ENCODE measurements at places on chromosomes 4 and X.

GRCh38 chr4:16480011-16480410, 253.7 kb upstream of the TAPT1 start:
- no peak for DNase-seq

GRCh38 chr4:125322366-125322730, 7.6 kb downstream of the FAT4 start:
- peak; percentile 25 for DNase-seq

DNA sequence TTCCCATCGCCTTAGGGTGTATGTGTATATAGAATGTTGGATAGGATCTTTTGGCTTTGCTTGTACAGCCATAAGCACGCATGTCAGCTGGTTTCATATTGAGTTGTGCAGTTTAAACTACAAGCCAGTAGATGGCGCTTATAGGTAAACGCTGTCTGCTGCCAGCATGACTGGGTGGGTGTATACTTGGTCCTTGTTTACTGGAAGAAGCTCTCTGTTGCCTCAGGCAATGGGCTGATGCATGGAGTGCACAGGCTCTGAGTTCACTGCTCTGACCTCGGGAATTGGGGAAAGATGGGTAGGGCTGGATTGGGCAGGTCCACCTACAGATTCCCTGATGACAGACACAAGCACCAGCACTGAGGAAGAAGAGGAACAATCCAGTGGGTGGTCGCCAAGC, 831.5 kb downstream of the STIM2 start:
- DNase-seq = peak; percentile 80

DNA sequence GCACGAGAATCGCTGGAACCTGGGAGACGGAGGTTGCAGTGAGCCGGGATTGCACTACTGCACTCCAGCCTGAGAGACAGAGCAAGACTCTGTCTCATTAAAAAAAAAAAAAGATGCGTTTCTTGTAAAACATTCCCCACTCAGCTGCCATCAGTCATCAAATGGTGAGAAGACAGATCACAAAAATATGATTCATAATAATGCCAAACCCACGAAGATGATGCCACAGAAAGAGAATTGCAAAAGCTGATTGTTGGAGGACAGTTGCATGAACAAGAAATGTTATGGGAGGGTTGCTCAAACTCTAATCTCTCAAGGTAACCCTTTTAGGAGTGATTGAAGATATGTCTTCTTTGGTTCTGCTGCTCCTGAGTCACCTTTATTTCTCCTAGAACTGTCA, 21.4 kb upstream of the SMIM14 start:
- DNase-seq = no peak

- DNase-seq = peak; percentile 50
Observed at GRCh38 chr4:182808673-182809416, 108.3 kb downstream of the DCTD start.

- DNase-seq = peak; percentile 6
Observed at GRCh38 chrX:73577361-73577760, 14.4 kb downstream of the CHIC1 start.

GRCh38 chr4:188781655-188782054, 642.4 kb downstream of the TRIML1 start:
- DNase-seq = peak; percentile 46

GRCh38 chr4:149836546-149836945, 20.9 kb upstream of the IQCM start:
- no peak for DNase-seq

- DNase-seq = no peak
Observed at GRCh38 chrX:153533091-153533490, 15.6 kb downstream of the ATP2B3 start.

DNA sequence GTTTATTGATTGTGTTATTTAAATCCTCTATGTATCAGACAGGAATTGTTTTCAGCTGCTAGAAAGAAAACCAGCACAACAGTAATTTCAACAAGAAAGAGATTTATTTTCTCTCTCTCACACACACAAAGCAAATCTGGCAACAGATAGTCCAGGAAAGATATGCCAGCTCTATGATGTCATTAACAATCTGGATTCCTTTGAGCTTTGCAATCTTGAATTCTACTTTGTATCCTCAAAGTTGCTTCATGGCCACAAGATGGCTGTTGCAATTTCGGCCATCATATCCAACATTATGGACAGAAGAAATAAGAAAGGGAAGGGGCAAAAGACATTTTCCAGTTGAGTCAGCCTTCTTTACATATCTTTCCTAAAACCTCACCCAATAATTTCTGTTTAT, 19.8 kb upstream of the FMR1 start:
- DNase-seq = no peak

DNA sequence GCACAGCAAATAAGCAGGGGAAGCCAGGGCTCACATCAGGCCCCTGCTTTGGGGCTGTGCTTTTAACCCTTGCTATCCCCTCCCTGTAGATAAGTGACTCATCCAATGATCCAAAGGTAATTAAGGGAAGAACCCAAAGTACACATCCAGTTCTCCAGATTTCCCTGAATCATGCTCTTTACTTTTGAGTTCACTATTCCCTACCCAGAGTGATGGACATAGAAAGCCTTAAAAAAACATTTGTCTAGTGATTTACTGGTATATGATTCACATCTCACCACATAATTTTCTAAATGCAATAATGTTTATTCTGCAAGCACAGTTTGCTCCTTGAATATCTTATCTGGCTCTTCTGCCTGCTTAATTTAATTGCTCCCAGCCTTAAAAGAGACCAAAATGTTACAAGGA, 136.2 kb downstream of the PPP3CA start:
- DNase-seq = peak; percentile 48

DNA sequence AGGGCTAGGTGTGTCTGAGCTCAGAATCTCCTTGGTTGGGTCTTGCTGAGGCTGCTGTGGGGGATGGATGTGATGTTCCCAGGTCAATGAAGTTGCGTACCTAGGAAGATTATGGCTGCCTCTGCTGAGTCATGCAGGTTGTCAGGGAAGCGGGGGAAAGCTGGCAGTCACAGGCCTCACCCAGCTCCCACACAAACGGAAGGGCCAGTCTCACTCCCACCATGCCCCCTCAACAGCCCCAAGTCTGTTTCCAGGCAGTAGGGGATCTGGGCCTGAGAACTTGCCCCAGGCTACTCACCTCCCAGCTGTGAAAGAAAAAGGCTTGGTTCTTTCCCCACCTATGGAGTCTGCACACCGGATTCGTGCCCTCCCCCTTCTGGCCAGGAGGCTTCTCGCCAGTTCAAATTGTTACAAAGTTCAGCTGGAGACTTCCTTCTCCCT, 72.9 kb downstream of the WDR44 start:
- peak; percentile 2 for DNase-seq

DNA sequence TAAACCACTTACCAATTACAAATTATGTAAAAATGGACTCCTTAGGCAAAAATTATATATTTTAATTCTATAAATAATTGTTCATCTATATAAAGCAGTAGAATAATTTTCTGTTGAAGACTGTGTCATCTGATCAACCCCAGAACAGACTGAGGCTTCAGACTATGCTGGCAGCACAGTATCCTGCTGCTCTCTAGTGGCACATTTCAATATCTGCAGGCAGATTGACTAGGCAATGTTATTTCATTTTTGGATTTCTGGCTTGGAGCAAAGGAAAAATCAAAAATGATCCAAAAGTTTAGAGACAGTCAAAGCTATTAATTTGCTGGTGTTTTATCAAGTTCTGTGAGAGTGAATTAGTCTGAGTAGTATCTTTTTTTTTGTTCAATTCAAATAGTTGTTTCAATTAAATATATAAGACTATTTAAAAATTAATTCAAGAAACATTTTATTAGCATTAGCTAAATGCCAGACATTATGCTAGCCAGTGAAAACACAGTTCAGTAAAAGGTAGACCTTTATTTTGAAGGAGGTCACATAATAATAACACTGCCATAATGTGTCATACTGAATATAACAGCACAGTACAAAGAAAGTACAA, 21.3 kb upstream of the SULT1E1 start:
- peak; percentile 48 for DNase-seq

- DNase-seq = no peak
Observed at GRCh38 chr4:26242451-26242850, 78.4 kb upstream of the RBPJ start.

GRCh38 chrX:107763647-107764046, 11.9 kb downstream of the TSC22D3 start:
- no peak for DNase-seq

DNA sequence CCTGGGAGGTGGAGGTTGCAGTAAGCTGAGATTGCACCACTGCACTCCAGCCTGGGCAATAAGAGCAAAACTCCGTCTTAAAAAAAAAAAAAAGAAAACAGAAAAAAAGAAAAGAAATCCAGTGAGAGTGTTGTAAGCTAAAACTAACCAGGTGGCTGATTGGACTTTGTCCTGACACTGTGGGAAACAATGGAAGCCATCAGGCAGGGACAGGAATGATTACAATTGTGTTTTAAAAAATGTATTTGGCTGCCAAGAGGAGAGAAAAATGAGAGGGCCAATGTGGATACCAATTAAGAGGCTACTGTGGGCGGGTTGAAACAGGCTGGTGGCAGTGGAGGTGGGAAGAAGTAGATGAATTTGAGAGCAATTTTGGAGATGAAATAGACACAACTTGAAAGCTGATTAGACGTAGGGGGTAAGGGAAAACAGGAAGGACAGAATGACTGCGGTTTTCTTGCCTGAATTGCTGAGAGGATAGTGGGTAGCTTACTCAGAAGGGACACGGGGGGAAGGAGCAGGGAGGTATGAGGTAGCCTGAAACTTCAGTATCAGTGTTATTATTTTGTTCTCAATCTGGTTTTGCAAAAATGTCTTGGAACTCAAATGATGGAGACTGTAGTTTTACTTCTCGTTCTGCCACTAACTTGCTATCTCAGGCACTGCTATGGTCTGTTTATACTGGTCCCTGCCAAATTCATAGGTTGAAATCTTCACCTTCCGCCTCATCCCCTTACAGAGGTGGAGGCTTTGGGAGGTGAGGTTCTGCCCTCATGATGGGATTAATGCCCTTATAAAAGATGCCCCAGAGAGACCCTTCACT, 45.6 kb upstream of the CHRNA9 start:
- DNase-seq = no peak

DNA sequence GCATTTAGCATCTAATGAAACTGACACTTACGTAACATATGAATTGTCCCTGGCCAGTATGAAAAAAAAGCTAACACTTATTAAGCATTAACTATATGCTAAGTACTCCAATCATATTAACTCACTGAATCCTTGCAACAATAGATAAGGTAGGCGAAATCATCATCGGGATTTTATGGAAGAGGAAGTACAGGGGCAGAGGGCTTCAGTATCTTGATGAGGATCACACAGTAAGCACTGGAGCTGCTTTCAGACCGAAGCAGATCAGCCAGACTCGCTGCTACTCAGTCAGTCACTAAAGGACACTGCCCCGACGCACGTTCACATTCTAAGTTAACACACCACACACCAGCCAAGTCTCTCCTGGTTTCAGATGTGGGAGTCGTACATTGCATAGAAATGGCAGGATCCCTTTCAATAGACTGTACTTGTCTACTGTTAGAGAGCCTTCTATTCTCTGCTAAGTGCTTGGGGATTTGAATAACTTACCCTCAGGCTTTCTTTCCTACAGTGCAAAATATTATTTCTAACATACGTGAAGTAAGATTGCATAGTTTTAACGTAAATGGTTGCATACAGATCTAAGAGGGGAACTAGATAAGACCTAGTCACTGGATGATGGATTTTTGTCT, 540.2 kb upstream of the TENM3 start:
- DNase-seq = no peak

DNA sequence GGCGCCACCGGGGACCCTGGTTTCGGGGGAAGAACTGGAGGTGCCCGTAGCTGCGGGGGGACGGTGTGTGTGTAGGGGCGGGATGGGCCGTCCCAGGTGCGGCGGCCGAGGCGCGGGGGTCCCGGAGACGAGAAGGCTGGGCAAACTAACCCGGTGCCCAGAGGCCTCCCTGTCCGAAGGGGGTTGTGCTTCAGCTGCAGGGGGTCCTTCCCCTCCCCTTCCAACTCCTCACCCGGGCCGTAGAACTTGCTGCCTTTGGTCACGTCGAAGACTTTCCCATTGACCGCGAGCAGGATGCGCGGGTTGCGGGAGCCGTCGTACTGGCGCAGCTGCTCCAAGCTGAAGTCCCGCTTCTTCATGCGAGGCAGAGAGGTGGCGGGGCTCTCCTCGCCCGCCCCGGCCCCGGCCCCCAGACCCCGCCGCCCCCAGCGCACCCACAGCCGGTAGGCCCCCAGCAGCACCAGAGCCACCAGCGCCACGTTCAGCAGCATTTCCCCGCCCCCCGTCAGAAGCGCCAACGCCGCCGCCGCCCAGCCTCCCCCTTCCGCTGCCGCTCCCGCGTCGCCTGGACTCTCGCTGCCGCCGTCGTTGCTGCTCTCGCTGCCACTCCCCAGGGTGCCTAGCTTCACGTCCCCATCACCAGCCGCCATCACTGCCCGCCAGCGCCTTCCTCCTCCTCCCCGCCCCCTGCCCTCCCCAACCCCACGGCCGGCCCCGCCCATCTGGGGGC, at the start of gene PGRMC2:
Gene PGRMC2 (minus strand): TSS at position 673 of the 730 bp plus-strand sequence. CDS start 23 bp downstream, at position 650.
- peak; percentile 20 for DNase-seq

- no peak for DNase-seq
Observed at GRCh38 chrX:97374266-97374665, 490.6 kb downstream of the RPA4 start.

DNA sequence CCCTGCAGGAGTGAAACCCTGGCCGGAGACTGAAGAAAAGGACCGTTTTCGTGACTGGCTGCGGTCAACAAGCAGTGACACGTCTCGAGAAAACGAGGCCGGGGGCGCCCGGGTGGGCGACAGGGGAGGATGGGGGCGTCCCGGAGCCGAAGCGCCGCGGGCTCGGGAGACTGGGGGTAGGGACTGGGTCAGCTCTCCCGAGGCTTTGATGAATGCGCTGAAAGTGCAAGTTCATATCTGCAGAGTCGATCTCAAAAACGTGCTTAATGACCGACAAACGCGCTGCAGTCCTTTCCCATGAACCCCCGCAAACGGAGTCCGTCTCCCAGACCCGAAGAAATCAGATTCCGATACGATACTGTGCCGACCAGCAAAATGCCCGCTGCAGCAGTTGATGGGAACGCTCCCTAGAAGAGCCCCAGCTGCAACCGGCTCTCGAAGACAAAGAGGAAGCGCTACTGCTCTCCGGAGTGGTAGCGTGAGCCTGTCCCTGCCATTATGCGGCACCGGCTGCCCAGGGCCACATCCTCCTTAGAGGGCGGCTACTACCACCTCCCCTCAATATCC, 806 bp upstream of the CD99L2 start:
- DNase-seq = no peak

DNA sequence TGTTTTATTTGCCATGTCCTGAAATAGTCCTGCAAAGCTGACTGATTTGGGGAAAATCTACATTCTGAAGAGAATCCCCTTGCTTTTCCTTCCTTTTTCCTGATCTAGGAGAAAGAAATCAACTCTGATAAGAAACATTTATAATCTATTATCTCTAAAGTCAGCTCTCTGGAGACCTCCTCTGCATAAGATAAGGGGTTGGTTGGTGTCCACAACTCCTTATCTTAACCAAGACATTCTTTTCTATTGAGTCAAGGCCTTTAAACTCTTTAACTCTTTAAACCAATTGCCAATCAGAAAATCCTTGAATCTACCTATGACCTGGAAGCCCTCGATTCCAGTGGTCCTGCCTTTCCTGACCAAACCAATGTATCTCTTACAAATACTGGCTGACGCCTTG, 373.6 kb upstream of the RASGEF1B start:
- DNase-seq = no peak

Data from H4 (cell line).